ENCODE measurements at places on chromosomes 12 and 14.

DNA sequence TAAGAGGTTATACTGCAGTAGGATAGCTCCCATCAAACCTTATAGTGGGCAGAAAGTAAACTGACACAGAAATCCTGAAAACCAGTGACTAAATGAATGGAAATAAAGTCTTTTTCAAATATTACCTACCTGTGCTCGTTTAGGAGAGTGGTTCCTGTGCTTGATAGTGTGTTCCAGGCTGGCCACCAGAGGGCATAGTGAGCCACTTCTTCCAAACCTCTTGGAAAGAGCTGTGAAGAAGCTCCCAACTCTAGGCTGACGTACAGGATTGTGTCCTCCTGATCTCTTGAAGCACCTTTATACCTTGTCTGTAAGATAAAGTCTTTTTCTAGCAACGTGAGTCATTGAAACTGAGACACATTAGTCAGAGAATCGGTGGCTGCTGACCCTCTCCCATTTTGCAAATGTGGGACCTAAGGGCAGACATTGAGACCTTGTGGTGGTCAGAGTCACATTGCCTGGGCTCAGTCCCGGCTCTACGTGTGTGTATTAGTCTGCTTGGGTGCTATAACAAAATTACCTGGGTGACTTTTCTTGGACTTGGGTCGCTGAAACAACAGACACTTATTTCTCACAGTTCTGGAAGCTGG lies 17.6 kb downstream of the TDP1 start:
- no peak for DNase-seq

GRCh38 chr12:16789204-16789790 lies 183.3 kb upstream of the LMO3 start:
- DNase-seq = no peak

- DNase-seq = no peak
Measured at GRCh38 chr14:104660597-104660996, 28.8 kb upstream of the INF2 start.

DNA sequence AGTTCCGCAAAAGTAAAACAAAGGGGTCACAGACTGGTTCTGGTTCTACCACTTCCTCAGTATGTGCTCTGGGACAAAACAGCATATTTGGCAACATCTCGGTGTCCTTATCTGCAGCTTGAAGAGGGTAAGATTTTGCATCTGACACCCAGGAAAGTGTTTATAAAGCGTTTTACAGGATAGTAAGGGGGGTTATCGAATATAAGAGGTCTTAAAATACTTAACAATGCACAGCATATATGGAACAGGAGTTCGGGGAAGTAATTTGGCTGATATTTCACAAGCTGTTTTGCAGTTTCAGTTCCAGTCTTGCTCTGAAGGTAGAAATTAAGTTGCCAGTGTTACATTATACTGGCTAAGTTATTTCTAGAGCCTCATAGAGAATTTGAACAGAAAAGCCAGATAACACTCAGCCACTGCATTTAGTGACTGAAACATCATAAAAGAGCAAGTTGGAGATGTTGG lies 904 bp upstream of the MAP4K5 start:
- DNase-seq = no peak

- no peak for DNase-seq
Measured at GRCh38 chr14:38342803-38343202, 86.9 kb upstream of the CLEC14A start.

GRCh38 chr14:75068294-75069120 lies 934 bp upstream of the ZC2HC1C start:
- no peak for DNase-seq

- no peak for DNase-seq
Measured at GRCh38 chr14:90499908-90500664, 103.3 kb downstream of the CALM1 start.

DNA sequence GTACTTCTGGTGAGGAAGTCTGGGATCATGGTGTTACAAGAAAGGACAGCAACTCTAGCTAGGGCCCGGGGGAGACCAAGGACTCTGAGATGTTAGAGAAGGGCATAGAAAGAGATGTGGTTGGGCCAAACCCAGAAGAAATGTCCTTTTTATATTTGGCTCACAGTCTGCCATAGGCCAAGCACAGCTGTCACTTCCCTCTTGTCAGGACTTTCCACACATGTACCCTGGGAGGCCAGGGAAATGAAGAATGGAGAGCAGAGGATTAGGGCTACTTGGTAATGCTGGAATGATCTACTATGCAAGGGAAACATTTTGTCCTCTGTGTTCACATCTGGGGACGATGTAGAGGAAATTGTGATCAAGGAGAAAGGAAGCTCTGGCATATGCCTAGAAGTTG lies 9.2 kb downstream of the MYO1A start:
- DNase-seq = no peak

DNA sequence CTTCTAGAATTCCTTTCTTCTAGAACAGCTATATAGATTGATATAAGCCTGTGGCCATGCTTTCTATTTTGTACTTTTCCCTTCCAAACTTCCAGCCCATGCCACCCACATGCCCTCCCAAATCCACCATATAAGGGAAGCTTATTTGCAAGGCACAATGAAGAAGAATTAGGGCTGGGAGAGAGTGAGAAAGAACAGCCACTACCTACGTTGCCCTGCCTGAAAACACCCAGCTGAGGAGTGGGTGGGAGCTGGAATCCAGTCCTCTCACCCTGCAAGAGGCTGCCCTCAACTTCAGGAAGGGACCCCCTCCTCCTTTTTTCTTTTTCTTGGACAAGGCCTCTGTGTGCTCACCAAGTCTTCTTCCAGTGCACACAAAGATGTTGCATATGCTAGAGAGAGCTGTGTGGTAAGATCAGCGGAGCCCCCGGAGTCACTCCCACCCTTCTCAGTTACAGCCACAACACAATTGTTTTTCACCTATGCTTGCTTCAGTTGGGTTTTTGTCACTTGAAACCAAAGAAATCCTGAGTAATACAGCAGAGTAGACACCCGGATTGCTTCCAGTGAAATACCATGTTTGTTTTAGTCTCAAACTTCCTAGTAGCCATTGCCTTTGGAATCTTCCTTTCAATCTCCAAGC lies 38.8 kb downstream of the CDKL1 start:
- DNase-seq = no peak

DNA sequence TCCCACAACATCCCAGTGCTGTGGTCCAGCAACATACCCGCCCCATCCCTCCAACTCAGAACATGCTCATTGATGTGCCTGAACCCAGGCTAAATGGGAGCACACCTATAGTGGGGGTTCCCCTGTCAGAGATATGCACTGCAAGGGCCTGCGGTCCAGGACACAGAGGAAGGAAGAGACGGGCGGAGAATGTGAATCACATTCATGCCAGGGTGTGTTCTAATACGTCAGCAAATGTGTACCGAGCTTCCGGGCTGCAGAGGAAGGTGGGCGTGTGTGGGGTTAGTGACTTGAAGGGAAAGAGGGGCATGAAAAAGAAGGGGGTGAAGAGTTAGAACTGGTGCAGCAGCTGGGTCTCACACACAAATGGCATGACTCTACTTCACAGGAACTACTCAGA lies 83.7 kb downstream of the DPF3 start:
- no peak for DNase-seq

DNA sequence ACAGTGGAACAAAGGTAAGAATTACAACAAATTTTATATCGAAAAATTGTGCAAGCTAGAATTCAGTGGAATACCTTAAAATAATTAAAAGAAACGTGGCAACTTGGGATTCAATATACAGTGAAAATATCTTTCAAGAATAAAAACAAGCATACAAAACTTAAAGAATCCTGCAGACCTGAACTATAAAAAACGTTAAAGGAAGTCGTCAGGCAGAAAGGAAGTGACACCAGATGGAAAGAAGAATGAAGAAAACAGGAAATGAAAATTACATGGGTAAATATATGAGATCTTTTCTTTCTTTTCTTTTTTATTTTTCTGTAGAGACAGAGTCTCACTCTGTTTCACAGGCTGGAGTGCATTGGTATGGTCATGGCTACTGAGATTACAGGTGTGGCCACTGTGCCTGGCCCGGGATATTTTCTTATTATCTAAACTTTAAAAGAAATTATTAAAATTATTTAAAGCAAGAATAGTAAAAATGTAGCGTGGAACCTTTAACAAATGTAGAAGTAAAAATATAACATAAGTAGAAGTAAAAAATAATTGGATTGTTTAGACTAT lies 4.7 kb downstream of the MGP start:
- no peak for DNase-seq

DNA sequence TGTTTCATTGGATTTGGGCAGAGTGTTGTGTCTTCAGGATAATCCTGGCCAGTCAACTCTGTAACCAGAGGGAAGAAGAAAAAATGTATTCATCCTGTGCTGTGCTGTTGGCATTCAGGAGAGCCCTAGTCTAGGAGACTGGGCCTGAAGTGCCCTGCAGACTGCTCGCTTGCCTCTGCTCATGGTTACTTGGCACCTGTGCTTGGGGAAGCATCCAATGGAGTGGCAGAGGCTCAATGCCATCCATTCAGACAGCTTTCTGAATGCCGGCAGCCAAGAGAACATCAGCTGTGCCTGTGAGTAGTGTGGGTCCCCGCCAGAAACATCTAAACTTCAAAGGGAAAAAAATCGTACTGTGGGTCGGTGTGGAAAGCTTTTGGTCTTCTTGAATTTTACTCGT lies 124.2 kb downstream of the SRGAP1 start:
- DNase-seq = no peak

DNA sequence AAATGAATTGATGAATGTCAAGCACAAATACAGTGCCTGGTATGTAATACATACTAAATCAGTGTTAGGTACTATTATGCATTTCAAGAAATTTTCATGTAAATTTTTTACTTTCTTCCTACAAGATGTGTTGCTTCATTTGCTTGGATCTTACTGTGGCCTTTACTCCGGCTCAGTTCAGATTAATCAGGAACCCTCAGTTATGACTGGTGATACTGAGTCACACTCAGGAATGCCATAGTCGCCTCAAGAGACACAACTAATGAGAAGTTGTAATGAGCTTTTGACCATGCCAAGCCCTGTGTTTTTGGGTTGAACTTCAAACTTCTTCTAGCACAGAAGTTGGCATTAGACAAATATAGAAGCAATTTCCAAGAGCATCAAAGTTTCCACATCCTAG lies 96.0 kb downstream of the TGFB3 start:
- no peak for DNase-seq

DNA sequence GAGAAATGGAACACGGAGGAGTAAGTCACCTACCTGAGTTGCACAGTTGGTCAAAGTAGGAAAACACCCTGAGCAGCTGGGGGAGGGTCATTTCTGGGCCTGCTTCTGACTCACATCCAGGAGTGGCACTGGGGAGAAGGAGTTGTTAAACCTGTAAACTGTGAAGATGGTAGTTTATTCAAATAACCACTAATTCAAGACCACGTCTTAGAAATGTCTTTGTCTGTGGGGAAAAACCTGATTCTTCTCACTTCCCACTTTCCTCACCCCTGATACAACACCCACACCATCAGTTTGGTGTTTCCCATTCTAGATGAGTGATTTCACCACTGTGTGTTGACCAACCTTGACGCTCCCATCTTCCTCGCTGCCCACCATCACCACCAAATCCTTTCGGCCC lies 207.1 kb downstream of the ANO4 start:
- no peak for DNase-seq

DNA sequence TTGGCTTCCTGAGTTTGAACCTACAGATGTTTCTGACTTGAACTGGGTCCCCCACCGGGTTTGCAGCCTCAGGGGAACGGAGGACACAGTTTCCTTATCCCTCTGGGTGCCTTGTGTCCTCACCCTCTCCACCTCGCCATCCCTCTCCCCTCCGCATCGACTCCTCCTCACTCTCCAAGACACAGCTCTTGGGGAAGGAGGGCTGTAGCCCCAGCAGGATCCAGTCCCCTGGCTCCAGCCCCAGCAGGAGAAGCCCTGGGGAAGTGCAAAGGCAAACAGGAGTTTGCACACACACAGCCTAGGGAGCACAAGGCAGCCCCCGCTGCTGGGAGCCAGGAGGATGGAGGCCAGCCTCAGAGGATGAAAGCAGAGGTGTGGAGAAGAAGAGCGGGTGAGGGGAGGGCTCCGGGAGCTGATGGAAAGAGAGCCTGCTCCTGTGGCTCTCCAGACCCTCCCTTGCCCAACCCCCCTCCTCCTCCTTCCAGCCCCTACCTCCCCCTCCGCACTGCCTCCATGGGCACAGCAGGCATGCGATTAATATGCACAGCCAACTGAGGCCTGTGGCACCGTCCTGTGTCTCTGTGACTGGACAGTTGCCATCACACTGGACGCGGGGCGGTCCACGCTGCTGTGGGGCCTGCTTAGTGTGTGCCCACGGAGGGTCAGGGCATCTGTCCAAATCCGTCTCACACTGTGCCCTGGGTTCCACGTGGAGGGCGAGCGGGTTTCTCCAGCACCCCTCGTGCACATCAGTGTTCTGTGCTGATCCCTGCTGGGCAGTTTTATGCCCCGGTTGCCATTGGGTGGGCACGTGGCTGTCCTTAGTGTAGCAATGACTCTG lies 193.7 kb upstream of the DIO3 start:
- no peak for DNase-seq

DNA sequence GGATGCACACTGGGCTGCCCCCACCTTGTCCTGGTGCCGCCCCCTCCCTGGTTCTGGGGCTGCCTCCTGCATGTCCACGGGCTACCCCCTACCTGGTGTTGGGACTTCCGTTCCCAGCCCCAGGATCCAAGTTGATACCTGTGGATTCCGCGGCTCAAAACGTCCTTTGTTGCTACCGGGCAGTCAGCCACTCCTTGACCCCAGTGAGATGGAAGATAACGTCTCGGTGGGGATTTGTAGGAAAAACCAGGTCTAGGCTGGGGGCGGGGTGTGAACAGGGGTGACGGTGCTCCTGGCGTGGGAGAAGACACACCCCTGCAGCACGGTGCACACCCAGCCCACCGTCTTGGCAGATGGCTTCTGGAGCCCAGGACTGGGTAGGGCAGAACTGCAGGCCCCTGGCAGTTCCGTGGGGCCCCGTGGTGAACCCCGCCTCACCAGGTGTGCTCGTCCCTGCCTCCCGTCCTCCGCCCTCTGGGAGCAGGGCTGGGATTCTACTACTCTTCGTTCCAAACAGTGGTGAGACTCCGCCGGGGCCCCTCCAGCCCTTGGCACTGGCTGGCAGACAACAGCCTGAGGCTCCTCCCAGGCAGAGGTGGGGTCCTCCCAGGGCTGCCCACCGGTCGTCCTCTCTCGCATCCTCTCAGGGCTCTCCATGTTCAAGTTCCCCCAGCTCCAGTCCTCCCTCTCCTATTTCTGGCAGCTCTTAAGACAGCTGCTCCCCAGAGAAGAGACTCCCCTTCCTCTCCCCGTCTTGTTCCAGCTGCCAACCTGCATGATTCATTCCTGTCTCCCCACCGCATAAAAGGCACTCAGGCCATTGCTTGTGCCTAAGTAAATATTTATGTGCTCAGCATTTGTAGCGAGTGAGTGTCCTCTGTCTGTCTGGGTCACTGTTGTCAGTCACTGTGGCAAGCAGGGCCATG lies 75.5 kb downstream of the FBXL14 start:
- DNase-seq = no peak

GRCh38 chr12:68428724-68429501 lies 96.8 kb upstream of the MDM1 start:
- no peak for DNase-seq

DNA sequence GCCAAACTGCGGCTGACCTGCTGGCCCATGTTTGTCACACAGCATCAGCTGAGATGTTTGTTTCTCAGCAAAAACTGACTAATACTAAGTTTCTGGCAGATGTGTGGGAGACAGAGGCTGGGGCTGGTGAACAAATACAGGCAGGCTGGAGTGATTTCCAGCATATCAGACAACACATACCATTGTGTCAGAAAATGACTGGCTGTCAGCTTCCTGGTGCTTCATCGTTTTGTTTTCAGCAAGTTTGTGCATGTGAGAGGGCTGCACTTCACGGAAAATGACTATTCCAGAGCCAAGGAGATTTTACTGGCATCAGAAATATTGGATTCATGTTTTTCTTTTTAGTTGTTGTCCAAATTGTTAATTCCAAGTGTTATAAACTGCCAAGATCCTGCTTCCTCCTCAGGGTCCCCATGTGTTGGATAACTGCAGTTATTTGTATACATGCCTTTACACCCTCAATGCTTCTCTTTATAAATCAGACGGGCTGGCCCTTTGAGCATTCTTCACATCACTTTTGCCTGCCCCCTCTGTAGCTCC lies 145.7 kb downstream of the GALC start:
- DNase-seq = no peak

All from pulmonary artery endothelial cell (primary cell).